Cortex of kidney (tissue), 1 donor: ENCODE measurements at places on chromosomes 7 and 10.

GRCh38 chr10:69486922-69487730, 35.9 kb downstream of the TSPAN15 start:
- DNase-seq = no peak

DNA sequence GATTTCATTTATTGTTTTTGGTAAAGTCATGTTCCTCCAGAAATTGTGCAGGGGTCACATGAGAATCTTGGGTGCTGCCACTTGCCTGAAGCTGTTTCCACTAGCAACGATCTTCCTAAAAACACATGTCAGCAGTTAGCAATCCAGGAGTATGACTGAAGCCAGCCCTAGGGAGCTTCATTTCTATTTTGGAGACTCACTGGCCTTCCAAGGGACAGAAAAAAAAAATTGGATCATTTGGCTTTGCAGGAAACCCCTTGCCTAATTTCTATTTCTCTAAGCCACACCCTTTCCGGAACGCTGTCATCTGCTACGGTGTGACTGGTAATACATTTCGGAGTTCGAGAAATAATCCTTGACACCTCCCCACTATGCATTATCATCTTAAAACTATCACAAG, 204.7 kb downstream of the TAX1BP1 start:
- DNase-seq = no peak

- no peak for DNase-seq
Measured at GRCh38 chr7:79462390-79462789, 8.9 kb upstream of the MAGI2 start.

DNA sequence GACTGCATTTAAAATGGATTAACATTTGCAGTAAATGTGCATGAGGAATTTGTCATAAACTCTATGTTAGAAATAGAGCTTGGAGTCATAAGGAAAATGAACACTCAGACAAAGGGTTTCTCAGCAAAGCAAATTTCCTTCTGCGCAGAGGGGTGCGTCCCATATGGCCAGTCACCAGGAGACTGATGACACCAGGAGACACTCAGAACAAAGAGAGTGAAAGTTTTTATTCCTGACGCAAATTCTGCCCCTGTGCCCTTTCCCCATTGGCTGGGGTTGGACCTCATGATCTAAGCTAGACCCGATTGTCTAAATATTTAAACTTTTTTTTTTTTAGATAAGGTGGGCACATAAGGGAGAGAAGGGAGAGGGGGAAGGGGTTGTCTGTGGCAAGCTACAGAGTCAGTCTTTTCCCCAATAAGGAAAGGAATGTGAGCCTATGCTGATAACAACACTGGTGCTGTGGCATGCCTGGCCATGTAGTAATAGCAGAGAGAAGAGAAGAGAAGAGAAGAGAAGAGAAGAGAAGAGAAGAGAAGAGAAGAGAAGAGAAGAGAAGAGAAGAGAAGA, 202.0 kb downstream of the POM121L12 start:
- no peak for DNase-seq

GRCh38 chr7:127885843-127886242, 145.4 kb downstream of the LRRC4 start:
- DNase-seq = no peak

GRCh38 chr7:144787127-144787526, 48.7 kb downstream of the TPK1 start:
- no peak for DNase-seq

- no peak for DNase-seq
Measured at GRCh38 chr7:23020742-23021401, 6.9 kb upstream of the HYCC1 start.

DNA sequence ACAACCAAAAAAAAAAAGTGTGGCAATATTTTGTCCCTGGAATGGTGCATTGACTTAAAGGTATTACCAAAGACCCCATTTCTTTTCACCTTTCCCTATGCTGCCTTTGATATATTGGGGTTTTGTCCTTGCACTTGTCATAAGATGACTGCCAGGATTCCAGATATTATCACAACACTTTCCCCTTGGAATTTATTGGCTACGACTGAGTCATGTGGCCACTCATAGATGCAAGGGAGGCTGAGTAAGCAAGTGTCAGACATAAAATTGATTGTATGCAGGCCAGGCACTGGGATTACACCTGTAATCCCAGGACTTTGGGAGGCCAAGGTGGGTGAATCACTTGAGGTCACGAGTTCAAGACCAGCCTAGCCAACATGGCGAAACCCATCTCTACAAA, 83.6 kb downstream of the PPP1R3C start:
- DNase-seq = no peak

GRCh38 chr7:47303014-47303694, 278.8 kb downstream of the TNS3 start:
- DNase-seq = no peak

GRCh38 chr10:60967260-60967659, 23.3 kb upstream of the RHOBTB1 start:
- no peak for DNase-seq

GRCh38 chr7:157431951-157432540, 95.2 kb downstream of the DNAJB6 start:
- no peak for DNase-seq

GRCh38 chr10:129194181-129194870, 272.7 kb upstream of the MGMT start:
- DNase-seq = no peak

- DNase-seq = no peak
Measured at GRCh38 chr10:126042354-126042753, 146.0 kb downstream of the FANK1 start.

DNA sequence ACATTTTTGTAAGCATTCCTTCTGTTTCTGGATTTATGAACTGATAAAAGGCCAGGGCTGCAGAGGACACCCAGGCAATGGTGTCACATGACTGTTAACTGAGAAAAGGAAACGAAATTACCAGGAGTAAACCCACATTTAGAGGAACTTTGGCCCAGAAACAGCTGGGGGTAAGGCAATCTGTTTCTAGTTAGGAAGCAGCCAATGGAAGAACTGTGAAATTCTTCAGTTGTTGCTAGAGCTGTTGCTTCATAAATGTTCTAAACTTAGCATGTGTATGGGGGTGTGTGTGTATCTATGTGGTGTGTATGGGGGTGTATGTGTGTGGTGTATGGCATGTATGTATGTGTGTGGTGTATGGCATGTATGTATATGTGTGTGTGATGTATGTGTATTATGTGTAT, 11.8 kb upstream of the PDCD4 start:
- no peak for DNase-seq

GRCh38 chr7:150375662-150376521, 3.2 kb upstream of the ZNF775 start:
- DNase-seq = no peak

- DNase-seq = no peak
Measured at GRCh38 chr10:18159557-18159956, 19.3 kb downstream of the CACNB2 start.

GRCh38 chr7:90411510-90411909, 8.2 kb downstream of the CLDN12 start:
- no peak for DNase-seq

- no peak for DNase-seq
Measured at GRCh38 chr7:69504733-69505420, 93.4 kb upstream of the AUTS2 start.

DNA sequence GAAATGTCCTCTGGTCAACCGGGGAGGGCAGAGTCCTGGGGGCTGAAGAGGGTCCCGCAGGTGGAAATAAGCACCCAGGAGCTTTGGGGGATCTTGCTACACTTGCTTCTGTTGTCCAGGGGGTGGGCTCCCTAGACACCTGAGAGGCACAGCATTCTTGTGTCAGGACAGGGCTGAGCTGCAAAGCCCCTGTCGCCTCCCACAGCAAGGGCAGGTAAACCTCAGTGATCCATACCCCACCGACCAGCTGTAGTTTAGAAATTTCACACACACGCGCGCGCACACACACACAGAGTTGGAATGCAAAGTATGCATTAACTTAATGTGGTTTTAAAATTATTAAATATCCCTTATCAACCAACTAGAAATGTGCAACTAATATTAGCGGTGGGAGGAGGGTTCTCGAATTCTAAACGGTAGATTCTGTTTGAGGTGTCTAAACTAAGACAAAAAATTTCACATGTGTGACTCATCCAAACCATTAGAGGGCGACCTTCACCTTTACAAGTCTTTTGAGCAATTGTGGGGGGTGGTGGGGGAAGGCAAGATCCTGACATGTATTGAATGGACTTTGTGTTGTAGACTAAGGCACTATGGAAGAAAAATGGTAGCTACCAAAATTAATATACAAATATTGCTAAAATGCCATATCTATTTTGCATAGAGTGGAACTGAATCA, 34.3 kb upstream of the PTF1A start:
- no peak for DNase-seq

GRCh38 chr7:73850781-73851207, 8.5 kb upstream of the METTL27 start:
- no peak for DNase-seq

DNA sequence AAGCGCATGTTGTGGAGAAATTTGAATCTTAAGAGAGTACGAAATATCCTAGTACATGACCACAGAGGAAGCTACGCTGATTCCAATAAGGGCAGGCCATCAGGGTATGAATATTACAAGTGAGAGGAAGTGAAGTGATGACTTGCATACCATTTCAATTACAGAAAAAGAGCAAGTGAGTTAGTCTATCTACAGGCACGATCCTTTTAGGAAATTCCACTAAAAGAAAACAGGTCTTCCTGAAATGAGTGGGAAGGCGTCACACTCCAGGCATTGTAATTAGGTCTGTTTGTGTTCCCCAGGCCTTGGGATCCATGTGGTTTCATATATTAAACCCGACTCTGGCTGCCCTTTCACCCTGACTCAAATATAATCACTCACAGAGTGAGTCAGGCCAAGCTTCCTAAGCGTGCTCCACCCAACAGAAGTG, 152.5 kb downstream of the SEMA3A start:
- DNase-seq = no peak

DNA sequence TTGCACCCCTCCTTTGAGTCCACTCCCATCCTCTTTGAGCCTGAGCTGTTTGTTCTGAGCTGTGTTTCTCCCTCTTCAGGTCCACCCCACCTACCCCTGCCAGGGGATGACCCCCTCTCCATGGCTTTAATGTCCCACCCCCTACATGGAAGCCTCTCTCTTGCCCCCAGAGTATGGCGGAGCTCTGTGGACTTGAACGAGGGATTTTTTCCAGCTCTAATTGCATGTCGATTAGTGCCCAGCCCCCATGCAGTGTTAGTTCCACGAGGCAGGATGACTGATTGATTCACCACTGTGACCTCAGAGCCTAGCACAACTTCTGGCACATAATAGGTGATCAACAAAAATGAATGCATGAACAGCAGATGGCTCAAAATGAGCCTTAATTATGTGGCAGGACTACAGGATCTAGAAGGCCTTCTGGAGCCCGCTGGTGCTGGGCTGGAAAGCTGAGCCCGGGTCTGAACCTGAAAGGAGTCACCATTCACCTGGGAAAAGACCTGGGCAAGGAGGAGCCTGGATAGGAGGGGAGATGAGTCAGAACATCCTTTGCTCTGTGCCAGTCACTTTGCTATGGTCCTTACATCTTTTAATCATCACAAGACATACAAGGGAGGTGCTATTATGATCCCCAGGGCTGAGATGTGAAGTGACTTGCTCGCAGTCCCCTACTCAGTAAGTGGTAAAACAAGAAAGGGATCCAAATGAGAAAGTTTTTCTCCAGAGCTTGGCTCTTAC, 17.1 kb upstream of the SLC18A2 start:
- no peak for DNase-seq

DNA sequence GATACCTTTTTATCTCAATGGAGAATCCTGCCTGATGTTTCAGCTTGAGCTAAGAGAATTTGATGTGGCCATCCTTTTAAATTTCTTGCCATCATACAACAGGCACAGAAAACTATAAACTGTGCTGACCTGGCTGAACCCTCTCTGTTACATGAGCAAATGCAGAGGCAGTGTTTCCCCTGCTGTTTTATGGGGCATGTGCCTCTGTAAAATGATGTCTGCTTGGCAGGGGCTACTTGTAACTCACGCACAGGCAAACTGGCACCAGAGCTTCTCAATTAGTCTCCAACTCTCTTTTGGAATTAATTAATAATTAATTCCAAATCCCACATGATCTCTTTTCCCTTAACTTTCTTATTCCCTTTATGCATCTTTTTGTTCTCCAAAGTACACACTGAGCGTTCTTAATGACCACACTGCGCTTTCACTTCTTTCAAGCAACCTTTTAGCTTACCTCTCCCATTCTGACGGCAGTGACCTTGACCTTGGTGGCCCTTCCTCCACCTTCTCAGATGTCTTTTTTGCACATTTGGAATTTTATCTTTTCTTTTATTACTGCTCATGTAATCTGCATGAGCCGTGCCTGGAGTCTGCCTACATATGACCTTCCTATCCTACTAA, 334.0 kb downstream of the PLXNA4 start:
- DNase-seq = no peak

GRCh38 chr7:55050281-55050680, 31.5 kb downstream of the EGFR start:
- DNase-seq = no peak

- DNase-seq = no peak
Measured at GRCh38 chr7:101669307-101669706, 40.2 kb upstream of the MYL10 start.

- DNase-seq = no peak
Measured at GRCh38 chr10:27513451-27514191, 9.5 kb downstream of the RAB18 start.

DNA sequence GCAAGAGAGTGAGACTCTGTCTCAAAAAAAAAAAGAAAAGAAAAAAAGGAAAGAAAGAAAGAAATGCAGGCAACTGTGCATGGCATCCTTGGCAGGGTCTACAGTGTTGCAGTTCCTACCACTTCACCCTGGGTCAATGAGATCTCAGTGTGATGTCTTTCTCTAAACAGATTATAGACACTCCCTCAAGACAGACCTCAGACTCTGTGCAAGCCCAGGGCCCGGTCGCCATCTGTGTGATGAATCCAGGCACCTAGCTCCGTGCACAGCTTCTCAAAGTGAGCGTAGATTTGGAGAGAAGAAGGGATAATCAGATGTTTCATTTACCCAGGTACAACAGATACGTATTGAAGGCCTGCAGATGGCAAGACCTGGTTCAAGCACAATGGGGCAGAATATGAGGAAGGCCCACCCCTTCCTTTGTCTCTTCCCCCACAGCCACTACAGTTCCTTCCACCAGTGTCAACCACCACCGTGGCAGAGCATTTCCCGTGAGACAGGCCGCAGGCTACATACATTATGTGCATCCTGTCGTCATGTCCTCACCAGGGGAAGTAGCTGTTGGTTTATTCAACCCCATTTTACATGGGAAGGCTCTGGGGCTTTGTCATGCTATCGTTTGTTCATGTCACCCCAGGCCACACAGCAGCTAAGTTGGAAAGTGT, 471.7 kb upstream of the GALNT17 start:
- DNase-seq = no peak

GRCh38 chr7:77464589-77464988, 48.4 kb upstream of the GSAP start:
- DNase-seq = no peak

DNA sequence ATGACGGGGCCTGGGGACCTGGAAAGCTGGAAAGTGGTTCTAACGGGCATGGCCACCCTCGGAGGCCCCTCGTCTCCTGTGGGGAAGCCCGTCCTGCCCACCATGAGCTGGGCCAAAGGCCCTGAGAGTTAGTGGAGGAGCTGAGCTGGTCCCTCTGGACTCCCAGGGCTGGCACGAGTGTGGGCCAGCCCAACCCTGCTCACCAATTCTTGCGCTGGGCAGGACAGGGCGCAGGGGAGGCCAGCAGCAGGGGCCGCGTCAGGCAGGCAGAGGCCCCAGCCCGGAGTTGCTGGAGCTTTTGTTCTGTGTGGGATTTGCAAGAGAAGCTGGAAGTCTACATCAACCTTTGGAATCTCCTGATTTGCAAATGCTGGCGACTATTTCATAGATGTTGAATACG, 29.8 kb downstream of the UNCX start:
- no peak for DNase-seq
